ENCODE measurements at places on chromosomes 11 and 22.

- DNase-seq = peak; percentile 60
Measured at GRCh38 chr11:92765965-92766371, 203.5 kb upstream of the MTNR1B start.

- no peak for DNase-seq
Measured at GRCh38 chr11:113121746-113122145, 160.5 kb downstream of the NCAM1 start.

DNA sequence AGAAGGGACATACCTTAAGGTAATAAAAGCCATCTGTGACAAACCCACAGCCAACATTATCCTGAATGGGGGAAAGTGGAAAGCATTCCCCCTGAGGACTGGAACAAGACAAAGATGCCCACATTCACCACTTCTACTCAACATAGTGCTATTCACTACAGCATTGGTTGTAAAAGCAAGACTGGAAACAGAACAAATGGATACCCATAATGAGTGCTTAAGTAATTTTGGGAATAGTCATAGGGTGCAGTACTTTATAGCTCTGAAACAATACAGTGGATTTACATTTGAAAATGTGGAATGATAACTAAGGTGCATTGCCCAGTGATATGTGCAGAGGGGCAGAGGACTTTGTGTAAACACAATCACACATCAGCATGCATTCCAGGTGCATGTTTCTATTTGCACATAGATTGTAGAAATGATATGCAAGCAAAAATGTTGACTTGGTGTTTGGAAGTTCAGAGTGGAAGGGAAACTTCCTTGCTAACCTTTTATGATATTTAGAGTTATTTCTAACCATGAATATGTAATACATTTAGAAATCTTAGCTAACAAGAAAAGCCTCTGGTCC lies 112.3 kb downstream of the IGLL1 start:
- no peak for DNase-seq

DNA sequence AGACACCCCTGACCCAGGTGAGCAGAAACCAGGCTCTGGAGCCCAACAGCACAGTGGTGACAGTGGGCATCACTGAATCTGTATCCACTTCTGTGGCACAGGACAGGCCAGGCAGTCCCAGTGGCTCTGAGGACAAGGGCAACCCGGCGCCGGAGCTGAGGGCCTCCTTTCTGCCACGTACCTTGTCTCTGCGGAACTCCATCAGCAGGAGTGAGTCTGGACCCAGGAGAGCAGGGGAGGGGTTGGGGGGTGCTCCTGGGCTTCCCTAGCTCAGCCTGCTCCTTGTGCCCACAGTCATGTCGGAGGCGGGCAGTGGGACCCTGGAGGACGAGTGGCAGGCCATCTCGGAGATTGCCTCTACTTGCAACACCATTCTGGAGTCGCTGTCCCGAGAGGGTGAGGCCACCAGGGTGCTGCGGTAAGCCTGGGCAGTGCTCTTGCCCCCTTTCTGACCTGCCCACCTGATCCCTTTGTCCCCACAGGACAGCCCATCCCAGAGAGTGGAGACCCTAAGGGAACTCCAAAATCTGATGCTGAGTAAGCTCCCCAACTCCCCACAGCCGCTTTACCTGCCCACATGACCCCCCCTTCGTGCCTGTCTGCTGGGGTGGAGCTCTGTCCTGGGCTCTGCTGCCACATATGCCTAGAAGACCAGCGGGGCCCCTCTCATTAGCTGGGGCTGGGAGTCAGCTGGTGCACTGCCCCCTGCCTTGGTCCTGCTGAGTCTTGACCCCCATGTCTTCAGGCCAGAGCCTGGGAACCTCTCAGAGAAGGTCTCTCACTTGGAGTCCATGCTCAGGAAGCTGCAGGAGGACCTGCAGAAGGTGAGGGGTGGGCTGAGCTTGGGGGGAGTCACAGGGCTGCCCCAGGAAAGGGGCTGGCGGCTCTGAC lies 12.0 kb downstream of the SIPA1 start:
- no peak for DNase-seq

- no peak for DNase-seq
Measured at GRCh38 chr11:73866095-73866579, 10.5 kb downstream of the COA4 start.

GRCh38 chr11:32052215-32052614 lies 38.7 kb upstream of the RCN1 start:
- peak; percentile 73 for DNase-seq

GRCh38 chr22:49944399-49944891 lies 16.1 kb upstream of the PIM3 start:
- DNase-seq = no peak

DNA sequence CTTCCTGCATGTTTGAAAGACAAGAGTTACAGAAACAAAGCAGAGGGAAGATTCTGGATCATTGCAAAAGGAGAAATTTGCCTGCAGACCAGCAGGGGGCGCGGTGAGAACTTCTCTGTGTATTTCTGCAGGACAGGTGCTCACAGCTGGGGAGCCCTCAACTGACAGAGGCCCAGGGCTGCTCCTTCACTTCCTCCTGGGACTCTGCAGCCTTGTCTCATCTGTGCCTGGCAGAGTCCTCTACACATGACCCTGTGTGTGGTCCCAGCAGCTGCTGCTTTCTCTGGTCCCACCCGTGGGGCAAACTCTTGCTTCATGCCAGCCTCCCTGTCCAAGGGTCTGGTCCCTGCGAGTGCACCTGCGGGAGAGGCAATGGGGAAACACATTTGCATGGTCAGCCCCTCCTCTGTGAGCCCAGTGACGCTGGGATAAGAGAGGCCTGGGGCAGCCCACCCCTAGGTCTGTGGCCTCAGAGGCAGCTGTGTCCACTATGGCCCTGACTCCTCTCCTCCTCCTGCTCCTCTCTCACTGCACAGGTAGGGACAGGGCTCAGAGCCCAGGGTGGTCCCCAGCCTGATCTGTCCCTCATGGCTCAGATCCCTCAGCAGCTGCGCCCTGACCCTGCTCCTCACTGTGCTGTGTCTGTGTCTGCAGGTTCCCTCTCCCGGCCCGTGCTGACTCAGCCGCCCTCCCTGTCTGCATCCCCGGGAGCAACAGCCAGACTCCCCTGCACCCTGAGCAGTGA lies 43.2 kb upstream of the VPREB1 start:
- DNase-seq = no peak

GRCh38 chr11:74783241-74783871 lies 34.7 kb downstream of the RNF169 start:
- DNase-seq = no peak
